NCI-H2107 (cell line): ENCODE measurements at places on chromosomes 7 and 10.

DNA sequence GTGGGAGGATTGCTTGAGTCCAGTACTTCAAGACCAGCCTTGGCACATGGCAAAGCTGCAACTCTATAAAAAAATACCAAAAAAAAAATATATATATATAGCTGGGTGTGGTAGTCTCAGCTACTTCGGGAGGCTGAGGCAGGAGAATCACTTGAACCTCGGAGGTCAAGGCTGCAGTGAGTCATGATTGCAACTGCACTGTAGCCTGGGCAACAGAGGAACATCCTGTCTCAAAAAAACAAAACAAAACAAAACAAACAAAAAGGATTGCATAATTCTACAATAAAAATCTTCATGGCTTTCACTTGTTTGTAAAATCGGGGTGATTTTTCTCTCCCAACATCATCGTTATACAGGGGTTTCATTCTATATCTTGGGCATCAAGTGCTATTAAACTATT, 35.1 kb downstream of the GUSB start:
- DNase-seq, result no peak

DNA sequence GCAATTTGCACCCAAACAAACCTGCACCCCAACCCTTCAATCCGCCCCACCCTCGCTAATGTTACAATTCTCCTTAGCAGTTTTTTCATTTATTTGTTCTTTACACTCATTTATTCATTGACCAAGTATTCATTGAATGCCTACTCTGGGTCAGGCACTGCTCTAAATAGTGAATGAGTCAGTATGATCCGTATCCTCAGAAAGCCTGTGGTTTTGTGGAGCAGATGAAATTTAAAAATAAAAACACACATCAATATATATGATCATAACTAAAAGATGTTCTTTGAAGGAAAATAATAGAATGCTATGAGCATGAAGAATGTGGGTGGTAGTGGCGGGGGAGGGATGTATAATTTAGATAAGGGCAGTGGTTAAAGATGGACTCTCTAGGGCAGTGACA, 13.3 kb downstream of the IFIT5 start:
- no peak for DNase-seq

- DNase-seq, result no peak
Measured at GRCh38 chr10:7480742-7481367, 70.0 kb upstream of the SFMBT2 start.

DNA sequence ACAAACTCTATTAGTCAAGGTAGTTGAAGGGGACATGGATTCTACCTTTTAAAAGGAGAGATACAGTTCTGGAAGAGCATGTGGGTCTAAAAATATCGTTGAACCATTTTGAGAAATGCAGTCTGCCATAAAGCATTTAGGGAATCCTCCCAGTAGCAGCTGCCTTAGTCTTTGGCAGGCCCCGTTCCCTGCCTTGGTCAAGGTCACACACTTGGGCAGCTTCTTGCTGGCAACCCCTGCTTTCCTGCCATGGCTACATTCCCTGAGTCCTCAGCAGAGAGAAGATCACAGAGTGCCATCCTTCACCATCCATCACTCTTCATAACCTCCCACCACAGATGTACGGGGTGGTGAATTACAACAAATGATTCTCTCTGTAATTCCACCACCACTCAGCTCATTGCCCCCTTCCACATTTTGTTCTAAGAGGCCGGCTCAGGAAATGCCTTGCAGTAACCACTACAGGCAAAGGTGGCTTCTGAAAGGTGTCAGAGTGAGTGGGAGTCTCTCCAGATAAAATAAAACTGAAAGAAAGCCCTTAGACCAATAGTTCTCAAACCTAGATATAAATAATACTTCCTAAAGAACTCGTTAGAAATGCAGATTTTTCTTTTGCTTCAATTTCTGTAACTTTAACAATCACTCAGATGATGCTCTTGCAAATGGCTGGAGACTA, 121.4 kb upstream of the STK17A start:
- no peak for DNase-seq

DNA sequence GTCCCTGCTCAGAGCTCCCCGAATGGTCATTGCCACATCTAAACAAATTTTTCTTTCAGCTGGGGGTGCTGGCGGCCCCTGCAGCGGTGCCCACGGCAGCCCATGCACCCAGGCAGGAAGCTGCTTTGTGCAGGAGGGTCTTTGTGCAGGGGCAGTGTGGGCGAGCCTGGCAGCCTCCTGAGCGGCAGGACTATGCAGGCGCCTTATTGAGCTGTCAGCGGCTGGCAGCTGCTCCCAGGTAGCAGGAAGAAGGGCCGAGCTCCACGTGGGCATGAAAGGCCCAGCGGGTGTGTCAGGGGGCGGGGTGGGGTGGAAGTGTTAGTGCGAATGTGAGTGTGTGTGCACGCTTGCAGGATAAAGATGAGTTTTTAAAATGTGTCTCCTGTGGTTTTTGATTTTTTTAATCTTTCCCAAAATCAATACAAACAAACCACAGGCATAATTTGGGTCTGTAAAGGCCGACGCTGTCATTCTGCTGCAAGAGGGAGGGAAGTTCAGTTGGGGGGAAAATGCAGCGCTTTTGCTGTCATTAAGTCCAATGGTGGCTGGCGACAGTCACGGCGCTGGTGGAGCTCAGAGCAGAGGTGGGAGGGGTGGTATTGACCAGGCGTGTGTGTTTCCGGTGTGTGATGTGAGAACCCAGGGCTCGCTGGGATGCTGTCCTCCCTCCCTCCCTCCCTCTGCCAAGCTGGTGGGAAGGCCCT, 83.9 kb downstream of the LHPP start:
- DNase-seq, result peak; percentile 34

GRCh38 chr7:154385214-154385613, 333.0 kb downstream of the DPP6 start:
- no peak for DNase-seq

GRCh38 chr7:55427800-55428199, 62.7 kb downstream of the LANCL2 start:
- DNase-seq, result peak; percentile 74

- DNase-seq, result no peak
Measured at GRCh38 chr10:30231071-30231652, 117.9 kb downstream of the MTPAP start.

GRCh38 chr7:150947241-150947745, 30.8 kb downstream of the KCNH2 start:
- no peak for DNase-seq

DNA sequence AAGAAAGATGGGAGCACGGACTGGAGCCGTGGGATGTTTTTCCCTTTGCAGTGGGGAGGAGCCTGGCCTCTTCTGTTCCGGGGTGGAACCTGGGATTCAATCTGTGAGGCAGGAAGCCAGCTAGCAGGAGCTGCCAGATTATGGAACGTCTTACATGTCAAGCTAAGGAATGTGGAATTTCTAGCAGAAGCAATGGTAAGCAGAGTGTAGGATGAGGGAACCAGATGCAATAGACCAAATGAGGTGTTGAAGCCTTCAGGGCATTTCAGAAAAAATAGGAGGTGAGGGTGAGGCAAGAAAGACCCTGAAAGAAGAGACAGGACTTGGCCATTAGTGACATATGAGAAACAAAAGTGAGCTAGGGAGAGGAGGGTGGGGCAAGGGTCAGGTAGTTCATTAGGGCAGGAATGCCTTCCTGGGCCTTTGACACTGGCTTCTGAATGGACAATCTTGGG, 105.5 kb downstream of the CHN2 start:
- no peak for DNase-seq

- no peak for DNase-seq
Measured at GRCh38 chr10:23073527-23073926, 21.9 kb upstream of the MSRB2 start.

GRCh38 chr7:90337106-90337505, 9.4 kb upstream of the GTPBP10 start:
- DNase-seq, result no peak

DNA sequence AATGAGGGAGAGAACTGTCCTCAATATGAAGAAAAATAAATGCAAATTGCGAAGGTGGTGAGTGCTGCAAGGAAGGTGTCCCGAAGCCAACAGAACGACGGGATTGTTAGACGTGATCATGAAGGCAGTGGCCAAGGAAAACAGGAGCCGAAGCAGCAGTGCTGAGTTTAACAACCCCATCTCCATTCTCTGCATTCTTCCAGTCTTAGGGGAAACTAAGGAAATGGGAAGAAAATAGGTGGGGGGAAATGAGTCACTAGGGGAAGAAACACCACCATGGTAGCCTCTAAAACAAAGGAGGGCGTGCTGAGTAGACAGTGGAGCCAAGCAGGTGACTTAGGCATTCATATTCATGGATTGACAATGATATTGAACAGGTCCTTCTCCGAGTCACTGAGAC, 192.2 kb upstream of the AKR1E2 start:
- no peak for DNase-seq

GRCh38 chr10:8043569-8044306, 10.8 kb upstream of the GATA3 start:
- no peak for DNase-seq

GRCh38 chr10:70778267-70778924, 6.8 kb downstream of the TBATA start:
- no peak for DNase-seq

DNA sequence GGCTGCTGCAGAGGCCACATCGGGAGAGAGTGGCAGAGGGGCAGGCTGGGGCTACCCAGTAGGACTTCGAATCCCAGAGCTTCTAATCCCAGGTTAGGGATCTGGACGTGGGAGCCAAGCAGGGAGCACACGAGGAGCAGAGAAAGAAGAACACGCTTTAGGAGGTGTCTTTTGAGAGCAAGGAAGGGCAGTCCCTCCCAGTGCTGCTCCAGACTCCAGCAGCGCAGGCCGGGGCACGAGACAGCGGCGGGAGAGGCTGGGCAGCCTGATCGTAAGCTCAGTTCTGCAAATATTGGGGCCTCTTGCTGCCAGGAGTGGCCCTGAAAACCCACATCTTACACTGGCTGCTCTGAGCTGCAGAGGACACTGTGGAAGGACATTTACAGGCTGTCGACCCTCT, 75.9 kb downstream of the HIPK2 start:
- no peak for DNase-seq

GRCh38 chr7:82745117-82745516, 301.5 kb upstream of the CACNA2D1 start:
- DNase-seq, result no peak
